ENCODE measurements at places on chromosomes 3 and 15.

DNA sequence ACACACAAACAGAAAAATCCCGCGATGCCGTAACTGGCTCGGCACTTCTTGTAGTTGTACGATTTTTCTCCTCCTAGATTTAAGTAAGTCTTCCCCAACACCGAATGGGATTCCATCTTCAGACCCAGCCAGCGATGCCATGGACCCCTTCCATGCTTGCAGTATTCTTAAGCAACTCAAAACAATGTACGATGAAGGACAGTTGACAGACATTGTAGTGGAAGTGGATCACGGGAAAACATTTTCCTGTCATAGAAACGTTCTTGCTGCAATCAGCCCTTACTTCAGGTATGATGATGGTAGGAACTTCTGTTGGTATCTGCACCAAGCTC lies 763 bp downstream of the KBTBD8 start:
- no peak for DNase-seq

DNA sequence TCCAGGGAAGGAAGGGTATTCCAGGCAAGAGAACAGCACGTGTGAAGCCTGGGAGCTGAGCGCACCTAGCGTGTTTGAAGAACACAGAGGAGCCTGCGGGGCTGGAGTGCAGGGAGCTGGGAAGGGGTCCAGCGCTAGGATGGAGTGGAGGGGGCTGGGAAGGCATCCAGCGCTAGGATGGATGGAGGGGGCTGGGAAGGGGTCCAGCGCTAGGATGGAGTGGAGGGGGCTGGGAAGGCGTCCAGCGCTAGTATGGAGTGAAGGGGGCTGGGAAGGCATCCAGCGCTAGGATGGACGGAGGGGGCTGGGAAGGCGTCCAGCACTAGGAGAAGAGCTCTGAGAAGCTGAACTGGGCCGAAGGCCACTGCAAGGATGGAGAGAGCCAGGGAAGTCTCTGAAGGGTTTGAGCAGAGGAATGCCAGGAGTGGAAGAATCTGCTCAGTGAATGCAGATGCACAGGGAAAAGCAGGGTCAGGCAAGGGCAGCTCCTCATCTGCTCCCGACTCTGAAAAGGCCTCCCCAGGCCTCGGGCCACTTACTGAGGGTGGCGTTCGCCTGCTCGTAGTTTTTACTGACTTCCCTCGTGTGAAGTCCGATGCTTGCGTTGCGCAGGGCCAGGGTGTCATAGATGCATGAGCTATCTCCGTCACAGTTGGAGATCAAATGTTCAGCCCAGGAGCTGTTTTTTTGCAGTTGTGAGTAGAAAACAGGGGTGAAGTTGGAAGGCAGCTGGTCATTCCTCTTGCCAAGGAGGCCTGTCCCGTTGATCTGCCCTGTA lies 39.8 kb downstream of the MUC20 start:
- DNase-seq = no peak

- DNase-seq = no peak
Measured at GRCh38 chr15:82113106-82113715, 67.4 kb upstream of the MEX3B start.

DNA sequence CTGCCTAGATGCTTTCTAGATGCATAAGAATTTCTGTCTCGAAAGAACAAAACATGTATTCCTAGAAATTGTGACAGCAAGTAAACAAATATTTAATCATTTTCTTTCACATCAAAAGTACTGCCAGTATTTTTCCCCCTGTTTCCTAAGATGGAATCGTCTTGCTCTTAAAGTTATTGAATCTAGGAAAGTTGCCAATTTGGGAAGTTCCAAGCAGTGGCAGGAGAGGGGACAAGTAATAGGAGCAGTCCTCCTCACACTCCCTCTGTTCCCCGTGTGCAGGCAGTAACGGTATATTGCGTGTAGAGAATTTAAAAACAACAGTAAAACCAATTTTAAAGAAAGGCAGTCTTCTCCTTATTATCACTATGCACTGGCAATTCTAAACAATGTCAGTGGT lies 619.8 kb downstream of the TBL1XR1 start:
- DNase-seq = no peak

DNA sequence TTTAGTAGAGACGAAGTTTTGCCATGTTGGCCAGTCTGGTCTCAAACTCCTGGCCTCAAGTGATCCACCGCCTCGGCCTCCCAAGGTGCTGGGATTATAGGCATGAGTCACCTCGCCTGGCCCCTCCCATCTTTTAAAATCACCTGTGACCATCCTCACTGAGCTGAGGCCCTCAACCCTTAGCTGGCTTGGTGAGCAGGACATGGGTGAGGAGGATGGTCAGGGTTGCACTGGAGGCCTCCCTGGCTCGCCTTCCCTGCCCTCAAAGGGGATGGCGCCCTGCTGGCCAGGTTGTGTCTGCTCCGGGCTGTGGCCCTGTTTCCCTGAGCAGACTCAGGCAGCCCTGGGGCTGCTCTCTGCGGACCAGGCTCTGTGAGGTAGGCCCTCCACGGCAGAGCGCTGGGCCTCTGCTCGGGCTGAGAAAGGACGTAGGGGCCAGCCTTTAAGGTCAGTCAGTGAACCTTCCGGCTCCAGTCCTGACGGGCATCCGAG lies 33.7 kb downstream of the SYNM start:
- no peak for DNase-seq

DNA sequence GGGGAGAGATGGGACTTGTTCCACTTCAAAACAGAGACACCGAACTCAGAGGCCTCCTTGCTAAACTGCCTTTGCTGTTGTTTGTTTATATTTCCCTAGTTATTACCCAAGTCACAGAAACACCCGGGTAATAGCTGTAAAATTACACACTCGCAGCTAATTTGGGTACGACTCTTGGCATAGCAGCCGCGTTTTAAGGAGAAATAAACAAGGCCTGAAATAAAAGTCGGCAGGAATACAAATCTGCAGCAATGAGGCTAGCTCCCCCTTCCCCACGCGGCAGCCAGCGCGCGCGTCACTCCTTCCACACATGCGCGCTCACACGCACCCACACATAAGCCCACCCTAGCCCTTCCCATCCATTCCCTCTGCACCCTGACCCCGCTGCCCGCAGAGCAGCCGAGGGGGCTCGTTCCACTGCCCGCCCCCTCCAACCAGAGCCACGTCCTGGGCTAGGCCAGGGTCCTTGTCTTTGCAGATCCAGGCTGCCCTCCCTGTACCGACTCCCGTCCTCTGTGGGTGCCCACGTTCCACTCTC lies 67.3 kb downstream of the LINGO1 start:
- no peak for DNase-seq

Measured in AG09309 (cell line).